Activated CD8-positive, alpha-beta memory T cell treated with anti-CD3 and anti-CD28 coated beads for 48 hours (primary cell): ENCODE measurements at places on chromosomes 5 and 9.

GRCh38 chr9:15231788-15232635 is 75.0 kb downstream of the TTC39B start:
- no peak for DNase-seq

GRCh38 chr9:88268886-88269285 is 119.4 kb upstream of the SPIN1 start:
- DNase-seq = no peak

DNA sequence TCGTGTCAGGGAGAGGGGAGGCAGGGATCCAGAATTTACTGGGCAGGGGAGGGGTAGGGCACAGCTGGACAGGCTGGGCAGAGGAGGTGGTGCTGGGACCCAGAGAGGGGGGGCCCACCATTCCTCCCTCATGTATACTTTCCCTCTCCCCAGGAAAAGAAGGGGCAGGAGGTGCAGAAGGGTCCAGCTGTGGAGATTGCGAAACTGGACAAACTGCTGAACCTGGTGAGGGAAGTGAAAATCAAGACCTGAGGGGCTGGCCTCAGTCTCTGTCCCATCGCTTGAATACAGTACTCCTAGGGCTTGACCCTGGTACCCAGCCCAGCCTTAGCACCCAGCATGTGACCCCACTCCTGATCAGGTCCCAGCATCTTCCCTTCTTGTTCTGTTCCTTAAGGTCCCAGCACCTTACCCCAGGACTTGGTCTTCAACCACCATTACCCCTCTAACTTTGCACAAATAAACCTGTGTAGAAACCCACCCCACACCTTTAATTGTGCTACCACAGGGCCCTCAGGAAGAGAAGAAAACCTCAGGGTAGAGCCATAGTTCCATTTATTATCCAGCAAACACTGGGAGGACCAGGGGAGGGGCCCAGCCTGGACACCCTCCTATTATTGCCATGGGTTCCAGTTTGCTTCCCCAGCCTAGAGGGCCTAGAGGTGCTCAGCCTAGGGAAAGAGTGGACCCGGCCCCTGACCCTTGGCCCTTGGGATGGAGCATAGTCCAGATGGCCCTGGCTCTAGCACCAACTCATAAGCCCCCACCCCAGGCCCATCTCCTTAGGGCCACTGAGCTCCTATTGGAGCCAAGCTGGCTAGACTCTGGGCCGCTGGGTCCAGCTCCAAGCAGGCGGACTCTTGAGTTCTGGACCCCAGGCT is 2.0 kb downstream of the ENHO start:
- no peak for DNase-seq

DNA sequence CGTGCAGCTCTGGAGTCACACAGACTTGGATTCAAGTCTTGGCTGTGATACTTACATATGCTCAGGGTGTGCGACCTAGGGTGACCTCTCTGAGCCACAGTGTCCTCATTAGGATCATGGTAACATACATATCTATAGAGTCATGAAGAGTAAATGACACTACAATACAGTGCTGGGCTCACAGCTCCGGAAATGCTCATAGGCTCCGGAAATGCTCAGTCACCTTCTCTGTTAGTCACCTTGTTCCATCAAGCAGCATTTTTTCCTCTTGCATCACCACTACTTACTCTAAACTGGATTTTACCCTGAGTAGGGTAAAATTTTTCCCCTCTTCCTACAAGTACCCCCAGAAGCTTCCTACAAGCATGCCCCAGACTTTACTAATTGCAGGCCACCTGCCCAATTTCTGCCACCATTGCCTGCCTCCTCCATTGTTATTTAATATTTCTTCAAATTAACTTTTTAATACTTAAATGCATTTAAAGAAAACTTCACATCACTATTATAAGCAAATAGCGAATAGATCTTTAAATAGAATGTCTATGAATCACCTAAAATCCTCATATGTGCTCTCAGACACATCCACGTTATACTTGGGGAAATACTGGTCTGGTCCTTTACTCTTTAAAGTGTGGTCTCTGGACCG is 147.6 kb upstream of the SPRY4 start:
- peak; percentile 6 for DNase-seq

GRCh38 chr9:129351058-129351641 is 173.1 kb upstream of the IER5L start:
- DNase-seq = no peak

DNA sequence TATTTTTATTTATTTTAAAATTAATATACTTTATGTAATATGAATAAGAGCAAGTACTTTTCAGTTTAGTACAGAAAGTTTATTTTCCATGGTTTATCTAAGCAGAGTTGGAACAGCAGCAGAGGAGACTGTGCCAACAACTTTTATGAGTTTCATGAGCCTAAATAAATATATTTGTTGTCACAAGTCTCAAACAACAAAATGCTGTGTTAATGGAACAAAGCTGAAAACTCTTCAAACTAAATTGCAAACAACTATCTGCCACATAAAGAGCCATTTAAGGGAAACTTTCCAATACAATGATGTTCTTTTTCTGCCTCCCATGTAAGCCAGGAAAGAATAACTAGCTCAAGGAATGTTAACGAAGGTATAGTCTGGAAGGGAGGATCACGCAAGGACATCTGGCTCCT is 96.1 kb downstream of the FBN2 start:
- no peak for DNase-seq

DNA sequence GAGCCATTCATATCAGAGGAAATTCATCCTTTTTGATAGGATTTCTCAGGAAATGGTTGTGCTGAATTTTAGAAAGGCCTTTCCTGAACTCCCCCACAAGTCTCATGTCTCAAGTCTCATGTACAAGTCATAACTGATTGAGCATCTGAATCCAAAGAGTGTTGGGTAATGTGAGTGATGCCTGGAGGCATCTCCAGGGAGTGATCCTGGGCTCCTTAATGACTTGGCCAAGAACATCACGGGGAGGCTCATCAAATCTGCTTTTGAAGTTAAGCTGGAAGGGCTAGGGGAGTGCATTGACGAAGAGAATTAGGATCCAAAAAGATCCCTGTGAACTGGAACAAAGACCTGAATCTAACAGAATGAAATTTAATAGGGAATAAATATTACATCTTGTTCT is 79.2 kb downstream of the MAST4 start:
- DNase-seq = no peak

- no peak for DNase-seq
Measured at GRCh38 chr9:137218754-137219271, 3.2 kb downstream of the RNF208 start.

GRCh38 chr5:169711551-169712225 is 74.6 kb downstream of the DOCK2 start:
- no peak for DNase-seq

DNA sequence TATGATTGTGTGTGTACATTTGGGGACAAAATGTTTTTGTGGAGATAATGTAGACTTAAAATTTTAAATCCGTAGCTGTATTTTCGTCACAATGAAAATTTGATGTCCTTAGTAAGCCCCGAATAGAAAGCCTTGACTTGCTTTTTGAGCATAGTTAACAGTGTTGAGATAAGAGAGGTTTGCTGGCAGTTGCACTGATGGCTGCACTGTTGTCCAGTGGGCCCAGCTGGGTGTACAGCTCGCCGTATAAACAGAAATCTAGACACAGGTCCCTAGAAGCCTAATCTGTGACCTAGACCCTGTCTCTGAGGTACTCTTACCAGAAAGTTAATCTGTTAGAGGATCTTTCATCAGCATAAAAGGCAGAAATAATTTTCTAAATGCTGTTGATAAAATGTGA is 271.3 kb upstream of the DMRT1 start:
- DNase-seq = no peak

GRCh38 chr5:31701642-31702299 is 62.8 kb downstream of the PDZD2 start:
- DNase-seq = no peak

DNA sequence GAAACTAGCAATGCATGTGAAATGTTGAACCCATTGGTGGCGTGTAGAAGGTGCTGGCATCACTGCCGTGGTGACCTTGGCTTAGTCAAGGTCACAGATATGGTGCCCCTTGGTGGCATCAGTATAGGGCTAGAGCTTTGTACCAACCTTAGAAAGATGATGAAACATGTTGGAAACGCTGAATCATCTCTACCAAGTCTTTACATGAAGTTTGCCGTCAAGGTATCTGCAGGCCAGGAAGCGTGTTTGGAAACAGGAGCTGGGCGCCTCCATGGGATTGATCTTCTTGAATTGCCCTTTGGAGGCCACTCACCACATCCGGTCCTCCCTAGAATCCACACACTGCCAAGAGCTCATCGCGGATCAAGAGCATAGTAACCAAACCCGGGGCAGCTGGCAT is 16.9 kb upstream of the BOD1 start:
- DNase-seq = no peak

DNA sequence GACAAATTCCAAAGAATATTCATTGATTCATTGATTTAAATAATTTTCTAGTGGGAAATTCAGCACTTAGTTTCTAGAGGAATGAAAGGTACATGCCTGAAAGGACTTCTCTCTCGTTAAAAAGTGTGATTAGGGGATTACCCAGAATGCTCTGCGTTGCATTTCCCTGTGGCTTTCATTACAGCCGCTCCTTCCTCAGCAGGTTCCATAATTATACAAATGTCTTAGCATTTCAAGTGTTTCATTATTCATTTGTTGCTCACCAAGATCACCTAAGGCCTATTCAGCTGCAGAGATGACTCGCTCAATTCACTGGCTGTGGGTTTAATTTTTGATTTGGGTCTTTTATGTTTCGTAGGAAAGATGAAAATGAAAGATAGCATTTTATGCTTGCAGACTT is 52.8 kb downstream of the SPATA31C2 start:
- no peak for DNase-seq

DNA sequence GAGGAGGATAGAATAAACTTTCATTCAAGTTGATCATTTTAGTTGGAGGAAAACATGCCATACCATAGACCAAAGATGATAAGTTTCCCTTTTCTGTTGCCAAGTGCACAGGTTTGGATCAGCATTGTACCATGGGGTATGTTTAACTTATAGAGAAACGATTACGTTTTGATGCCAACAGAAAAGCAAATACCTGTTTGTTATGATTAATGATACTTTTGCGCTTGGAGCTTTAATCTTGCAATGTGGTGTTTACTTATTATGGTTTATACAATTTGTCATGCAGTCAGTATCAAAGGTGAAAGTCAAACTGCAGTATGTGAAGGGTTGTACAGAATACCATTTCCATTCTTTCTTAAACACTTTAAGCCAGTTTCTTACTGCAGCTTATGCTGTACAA is 13.2 kb upstream of the ARHGEF28 start:
- no peak for DNase-seq

GRCh38 chr5:1324719-1325190 is 20.1 kb downstream of the CLPTM1L start:
- no peak for DNase-seq
